ENCODE measurements at places on chromosomes 13 and 19. TPM values are rescaled to one million over a fixed set of nuclear protein-coding genes. Genes with fewer than 3 reads are reported as not detected.

DNA sequence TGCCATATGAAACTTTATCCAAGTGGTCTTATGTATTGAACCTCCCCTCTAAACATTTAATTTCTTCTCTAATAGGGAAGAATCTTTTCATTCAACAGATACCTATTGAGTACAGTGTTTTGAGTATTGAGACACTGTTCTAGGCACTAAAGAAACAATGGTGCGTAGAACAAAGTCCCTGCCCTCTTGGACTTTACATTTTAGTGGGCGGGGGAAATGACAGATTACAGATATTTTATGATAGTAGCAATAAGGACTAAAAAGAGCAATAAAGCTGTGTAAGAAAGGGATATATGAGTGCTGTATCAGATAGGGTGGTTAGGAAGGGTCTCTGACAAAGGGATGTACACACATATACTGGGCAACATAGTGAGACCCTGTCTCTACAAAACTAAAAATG, 5.4 kb downstream of the NUDT15 start:
- H3K4me1 ChIP-seq: peaks cover 12% of the 10 kb centered on the region
- H3K36me3 ChIP-seq: no peaks in the 10 kb centered on the region
- no peak overlapping the region for H3K27ac ChIP-seq
- DNase-seq: no peak
- no peak overlapping the region for H3K4me3 ChIP-seq

DNA sequence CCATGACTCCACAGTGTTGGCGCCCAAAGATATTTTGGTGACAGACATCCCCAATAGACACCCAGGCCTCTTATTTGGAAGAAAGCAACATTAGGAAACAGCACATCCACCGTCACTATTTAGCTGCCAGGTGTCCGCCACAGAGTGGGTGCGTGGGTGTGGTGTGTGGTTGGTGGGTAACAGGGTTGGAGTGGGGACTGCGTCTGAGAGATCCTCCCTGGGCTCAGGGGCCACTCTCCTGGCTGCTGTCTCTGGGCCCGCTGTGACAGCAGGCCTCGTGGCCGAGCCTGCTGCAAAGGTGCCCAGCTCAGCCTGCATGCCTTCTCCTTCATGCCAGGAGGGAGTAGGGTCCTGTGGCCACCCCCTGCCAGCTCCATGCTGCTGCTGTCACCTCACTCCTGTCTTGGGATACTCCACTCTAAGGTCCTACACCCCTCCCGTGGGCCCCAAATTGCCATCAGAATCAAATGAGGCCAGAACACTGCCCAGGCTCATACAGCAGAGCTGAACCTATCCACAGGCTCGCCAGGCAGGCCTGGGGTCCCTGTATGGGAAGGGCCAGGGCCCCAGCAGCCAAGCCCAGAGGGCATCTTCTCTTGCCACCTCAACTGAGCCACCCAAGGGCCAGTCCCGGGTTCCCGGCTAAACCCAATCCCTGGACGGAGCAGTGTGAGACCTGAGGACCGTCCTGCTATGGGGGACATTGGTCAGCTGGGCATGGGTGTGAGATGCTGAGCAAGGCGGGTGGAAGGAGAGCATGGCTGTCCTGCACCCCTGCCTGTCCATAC, 24.7 kb upstream of the TIMM44 start:
- H3K4me3 ChIP-seq: no peak overlapping the region
- H3K4me1 ChIP-seq: no peaks in the 10 kb centered on the region
- H3K36me3 ChIP-seq: peaks cover 20% of the 10 kb centered on the region
- no peaks in the 10 kb centered on the region for H3K27me3 ChIP-seq
- no peak for DNase-seq
- no peak overlapping the region for H3K27ac ChIP-seq

- no peaks in the 10 kb centered on the region for H3K27me3 ChIP-seq
- DNase-seq: no peak
- no peak overlapping the region for H3K4me3 ChIP-seq
- no peak overlapping the region for H3K27ac ChIP-seq
These were observed 5.5 kb downstream of the BRSK1 start for GRCh38 chr19:55289117-55289796.

GRCh38 chr19:12867120-12868099, 13.8 kb downstream of the DNASE2 start:
- no peaks in the 10 kb centered on the region for H3K36me3 ChIP-seq
- no peak for DNase-seq
- H3K4me3 ChIP-seq: peak overlapping the region; percentile 44
- H3K27me3 ChIP-seq: no peaks in the 10 kb centered on the region
- no peak overlapping the region for H3K27ac ChIP-seq

DNA sequence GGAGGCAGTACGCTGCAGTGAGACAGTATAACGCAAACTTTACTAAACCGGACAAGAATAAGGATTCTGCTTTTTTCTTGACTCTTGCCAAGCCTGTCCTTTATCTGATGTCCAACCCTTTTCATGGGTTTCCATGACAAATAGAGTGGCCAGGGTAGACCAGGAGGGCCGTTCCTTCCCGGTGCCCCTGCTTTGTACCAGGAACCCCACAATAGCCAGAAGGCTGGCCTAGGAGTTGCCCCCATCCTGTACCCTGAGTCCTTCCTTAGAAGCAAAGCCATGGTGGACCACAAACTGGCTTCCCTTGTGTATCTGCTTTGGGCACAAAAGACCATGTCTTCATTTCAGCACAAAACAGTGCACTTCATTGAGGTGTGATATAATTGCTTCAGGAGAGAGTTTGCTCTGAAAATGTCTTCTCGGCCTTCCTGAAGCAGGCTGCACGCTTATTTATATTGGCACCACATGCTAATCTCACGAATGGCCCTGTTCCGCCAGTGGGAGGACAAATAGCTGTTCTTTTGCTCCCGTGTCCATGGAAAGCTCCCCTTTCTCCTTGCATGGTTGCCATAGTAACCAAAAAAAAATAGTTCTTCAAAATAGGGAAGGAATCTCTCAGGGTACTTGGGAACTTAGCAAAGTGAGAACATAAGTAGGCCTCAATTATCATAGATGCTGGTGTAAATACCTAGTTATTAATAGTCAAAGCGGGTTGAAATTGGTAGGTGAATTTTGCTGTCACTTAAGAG, 222.1 kb downstream of the ZIC5 start:
- no peaks in the 10 kb centered on the region for H3K27me3 ChIP-seq
- H3K4me1 ChIP-seq: no peaks in the 10 kb centered on the region
- no peaks in the 10 kb centered on the region for H3K36me3 ChIP-seq
- no peak overlapping the region for H3K27ac ChIP-seq

DNA sequence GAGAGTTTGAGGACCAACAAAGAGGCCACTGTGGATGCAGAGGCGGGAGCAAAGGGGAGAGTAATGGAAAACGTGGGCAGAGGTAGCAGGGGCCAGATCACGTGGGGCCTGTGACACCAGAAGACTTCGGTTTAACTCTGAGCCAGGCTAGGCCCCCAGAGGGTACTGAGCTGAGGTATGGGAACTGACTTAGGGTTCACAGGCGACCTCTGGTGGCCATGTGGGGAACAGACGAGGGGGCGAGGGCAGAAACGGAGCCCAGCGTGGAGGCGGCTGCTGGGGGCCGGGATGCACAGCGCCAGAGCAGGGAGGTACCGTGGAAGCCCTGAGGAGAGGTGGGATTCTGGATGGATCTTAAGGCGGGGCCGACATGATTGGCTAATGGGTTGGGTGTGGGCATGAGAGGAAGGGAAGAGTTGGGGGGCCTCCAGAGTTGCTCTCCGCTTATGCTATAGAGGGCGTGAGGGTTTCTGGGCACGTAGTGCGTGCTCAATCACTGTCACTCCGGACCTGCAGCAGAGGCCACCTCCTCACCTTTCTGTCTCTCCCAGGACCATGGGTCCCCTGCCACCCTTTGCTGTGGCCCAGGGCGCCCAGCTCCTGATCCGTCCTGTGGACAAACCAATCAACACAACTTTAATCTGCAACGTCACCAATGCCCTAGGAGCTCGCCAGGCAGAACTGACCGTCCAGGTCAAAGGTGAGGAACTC, 13.7 kb downstream of the PVR start:
- no peak for DNase-seq
- H3K4me3 ChIP-seq: no peak overlapping the region
- peaks cover 17% of the 10 kb centered on the region for H3K36me3 ChIP-seq
- H3K27me3 ChIP-seq: no peaks in the 10 kb centered on the region

GRCh38 chr19:35013041-35013819, 13.1 kb downstream of the GRAMD1A start:
- H3K4me3 ChIP-seq: no peak overlapping the region
- H3K27me3 ChIP-seq: no peaks in the 10 kb centered on the region
- H3K27ac ChIP-seq: peak overlapping the region; percentile 51
- H3K4me1 ChIP-seq: peaks cover 24% of the 10 kb centered on the region
- peaks cover 26% of the 10 kb centered on the region for H3K36me3 ChIP-seq
- DNase-seq: no peak

The SULT2A1 gene
- total RNA-seq: not detected

The ITGBL1 gene
- 2.0 TPM for total RNA-seq

Data from esophagus squamous epithelium (tissue), 5 donors.